ENCODE measurements at places on chromosomes 11 and 22. TPM values are rescaled to one million over a fixed set of nuclear protein-coding genes. Genes with fewer than 3 reads are reported as not detected.
A peak's percentile ranks its signal among the peaks of the same experiment; 100 is the strongest.

GRCh38 chr22:38239101-38239761 lies 33.6 kb downstream of the TMEM184B start:
- DNase-seq = no peak

DNA sequence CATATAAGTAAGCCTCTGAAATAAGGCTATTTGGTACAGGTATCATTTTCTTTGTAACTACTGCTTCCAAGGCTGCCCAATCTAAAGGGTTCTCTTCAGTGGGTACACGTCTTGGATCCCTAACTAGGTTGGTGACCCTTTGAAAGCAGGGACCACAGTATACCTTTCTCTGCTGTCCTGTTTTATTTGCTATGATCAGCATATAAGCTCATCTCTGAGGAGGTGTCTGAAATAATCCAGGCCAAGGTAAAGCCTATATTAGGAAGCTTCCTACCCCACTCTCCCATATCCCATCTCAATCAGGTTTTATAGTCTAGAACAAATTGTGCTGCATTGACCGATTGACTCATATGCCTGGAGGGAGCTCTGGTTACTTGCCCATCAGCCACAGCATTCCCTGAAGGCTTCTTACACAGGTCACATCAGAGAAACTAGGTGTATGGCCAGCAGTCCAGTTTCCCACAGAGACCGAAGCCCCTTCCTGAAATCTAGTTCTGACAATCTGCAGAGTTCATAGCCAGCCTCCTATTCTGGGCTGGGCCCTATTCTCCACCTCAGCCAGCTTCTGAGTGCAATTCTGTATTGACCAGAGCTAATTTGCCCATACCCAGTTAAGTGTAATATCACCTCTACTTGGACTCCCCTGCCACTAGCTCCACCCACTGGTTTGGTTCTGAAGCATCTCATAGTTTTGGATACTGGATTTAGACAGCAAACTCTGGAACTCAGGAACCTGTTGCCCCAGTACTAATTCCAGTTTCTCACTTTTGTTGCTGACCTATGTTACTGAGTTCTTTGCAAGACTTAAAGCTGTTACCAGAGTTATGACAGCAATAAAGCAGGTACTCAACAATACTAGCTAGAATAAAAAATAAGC lies 62.1 kb upstream of the ARHGAP20 start:
- DNase-seq = no peak

DNA sequence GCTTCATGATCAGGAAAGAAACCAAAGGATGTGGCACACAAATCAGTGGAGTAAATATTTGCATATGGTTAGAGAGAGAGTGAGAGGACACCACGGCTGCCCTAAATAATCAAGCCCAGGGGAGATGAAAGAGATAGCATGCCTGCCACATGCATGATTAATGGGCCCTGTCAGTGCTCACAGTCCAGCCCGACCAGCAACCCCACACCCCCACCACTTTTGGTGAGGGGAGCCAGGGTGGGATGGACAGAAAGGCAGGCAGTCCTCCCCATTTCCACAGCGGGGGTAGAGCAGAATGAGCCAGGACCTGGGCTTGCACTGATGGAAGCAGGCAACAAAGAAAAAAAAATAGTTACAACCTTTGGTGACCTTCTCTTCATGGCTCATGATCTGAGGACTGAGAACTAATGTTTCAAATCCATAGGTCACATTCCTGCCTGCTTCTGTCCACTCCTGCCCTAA lies 545.0 kb downstream of the ETS1 start:
- no peak for DNase-seq

- peak; percentile 69 for DNase-seq
Measured at GRCh38 chr22:24191381-24191841, 10.1 kb downstream of the SUSD2 start.

DNA sequence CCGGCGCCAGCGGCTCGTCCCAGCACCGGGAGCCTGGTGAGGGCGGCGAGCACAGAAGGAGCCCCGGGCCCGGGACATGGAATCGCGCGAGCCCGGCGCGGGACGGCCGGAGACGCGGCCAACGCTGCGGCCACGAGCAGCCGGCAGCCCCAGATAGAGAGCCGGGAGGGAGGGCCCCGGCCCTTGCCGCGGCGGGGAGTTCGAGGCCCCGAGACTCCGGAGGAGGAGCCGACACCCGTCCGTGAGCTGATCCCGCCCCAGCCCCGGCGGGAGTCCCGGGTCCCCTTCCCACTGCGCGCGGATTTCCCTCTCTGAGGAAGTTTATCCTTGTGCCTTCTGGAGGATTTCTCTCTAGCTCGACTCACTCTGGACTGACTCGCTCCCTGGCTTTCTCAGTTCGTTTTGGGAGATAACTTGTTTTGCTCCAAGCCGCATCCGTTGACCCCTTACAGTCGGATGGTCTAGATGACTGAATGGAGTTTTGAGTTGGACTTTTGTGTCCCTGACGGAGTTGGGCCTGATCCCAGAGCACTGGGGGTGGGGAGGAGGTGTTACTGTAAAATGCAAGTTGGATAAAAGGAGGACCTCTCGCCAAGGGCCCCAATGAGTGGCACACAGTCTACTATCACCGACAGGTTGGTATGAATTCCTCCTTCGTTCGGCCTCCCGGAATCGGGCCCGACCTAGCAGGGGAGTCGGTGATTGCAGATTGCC lies 585 bp downstream of the ARHGEF12 start:
- DNase-seq = peak; percentile 86

GRCh38 chr22:22087854-22088657 lies 105.5 kb upstream of the TOP3B start:
- no peak for DNase-seq

DNA sequence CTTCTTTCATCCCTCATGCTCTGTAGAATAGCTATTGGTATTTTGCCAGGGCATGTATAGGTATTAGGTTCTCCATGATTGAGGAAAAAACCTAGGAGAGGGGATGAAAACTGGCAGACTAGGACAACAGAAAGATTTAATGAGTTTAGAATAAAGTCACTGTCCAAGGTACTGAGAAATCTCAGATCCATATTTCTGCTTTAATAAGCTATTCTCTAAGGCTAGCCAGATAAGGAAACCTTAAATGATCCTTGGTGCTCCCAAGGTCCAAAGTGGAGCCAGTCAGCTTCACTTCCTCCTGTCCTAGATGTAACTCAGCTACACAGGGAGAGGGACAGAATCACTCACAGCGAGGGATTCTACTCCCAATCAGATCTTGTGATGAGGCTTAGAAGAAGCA lies 13.7 kb upstream of the CSNK2A3 start:
- no peak for DNase-seq

GRCh38 chr11:72245263-72245816 lies 1.4 kb upstream of the PHOX2A start:
- DNase-seq = peak; percentile 46

DNA sequence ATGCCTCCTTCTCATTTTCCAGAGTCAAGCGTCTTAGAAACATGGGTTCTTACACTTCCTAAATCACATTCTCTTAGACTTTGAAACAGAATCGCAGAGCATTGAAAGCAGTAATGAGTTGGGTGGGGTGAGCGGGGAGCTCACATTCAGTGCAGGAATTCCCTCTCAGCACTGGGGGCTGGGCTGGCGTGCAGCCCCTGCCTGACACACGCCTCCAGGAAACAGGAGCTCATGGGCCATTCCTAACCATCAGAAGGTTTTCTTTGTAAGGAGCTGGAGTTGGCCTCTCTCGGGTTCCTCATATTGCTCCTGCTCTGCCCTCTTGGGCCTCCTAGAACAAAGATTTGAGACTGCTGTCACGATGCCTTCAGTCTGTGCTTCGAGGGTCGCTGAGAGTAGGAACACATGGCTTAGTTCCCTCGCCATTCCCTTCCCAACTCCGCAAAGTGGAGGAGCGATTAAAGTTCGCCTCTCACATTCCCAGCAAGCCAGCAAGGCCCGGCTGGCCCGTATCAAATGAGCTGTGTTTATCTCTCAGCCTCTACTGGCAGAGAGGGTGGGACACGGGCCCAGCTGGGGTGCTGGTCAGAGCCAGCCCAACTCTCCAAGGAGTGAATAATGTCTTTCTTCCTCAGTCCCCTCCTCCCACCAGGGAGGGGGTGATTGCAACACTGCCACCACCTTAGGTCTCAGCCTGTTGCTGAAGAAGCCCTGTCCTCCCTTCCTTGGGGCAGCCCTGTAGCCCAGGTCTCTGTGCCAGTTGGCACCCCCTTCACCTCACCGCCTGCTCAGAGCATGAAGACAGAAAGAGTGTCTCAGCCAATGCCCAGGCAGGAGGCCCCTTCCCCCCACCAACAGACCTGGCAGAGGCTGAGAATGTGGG lies 10.4 kb downstream of the CHRDL2 start:
- DNase-seq = peak; percentile 63

DNA sequence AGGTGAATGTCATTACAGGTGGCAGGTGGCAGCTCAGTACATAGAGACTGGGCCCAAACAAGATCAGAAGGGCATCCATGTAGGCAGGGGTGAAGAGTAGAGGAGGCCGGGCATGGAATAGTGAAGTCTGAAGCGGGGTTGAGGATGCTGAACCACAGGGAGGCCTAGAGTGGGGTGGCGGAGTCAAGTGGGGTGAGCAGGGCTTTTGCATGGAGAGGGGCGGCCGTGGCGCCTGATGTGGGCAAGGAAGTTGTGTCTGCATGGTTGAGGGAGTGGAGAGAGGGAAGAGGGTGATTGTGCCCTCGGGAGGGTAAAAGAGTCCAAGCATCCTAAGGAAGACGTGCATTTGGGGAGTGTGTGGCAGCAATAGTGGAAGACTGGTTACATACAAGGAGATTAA lies 14.4 kb downstream of the DDB2 start:
- DNase-seq = peak; percentile 2

GRCh38 chr11:13876423-13876822 lies 86.1 kb upstream of the SPON1 start:
- no peak for DNase-seq

GRCh38 chr11:70016666-70017367 lies 61.3 kb upstream of the ANO1 start:
- peak; percentile 12 for DNase-seq

DNA sequence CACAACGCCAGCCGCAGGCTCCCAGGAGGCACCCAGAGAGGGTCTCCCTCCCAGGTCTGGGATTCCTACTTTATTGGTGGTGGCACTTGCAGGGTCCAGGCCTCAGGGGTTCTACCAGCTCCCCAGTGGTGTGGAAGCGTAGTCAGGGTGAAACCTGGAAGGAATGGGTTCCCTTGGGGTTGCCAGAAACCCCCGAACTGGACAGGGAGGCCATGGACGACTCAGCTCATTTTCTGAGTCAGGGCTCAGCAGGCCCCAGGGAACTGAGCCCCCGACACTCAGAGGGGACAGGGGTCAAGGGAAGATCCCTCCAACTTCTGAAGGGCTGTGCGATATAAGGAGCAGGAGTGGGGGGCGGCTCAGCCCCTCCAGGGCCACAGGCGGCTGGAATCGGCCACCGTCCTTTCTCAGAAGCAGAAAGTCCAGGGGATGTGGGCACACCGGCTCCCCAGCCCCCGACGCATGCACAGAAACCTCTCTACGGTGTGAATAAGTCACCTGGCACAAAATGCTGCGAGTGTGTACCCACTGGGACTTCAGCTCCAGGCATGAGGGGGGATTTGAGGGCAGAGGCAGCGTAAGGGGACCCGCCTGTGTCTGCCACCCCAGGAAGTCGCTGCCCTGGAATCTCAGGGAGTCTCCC lies 25.1 kb downstream of the MRGPRG start:
- DNase-seq = peak; percentile 57

- no peak for DNase-seq
Measured at GRCh38 chr11:14826600-14826999, 65.4 kb downstream of the CYP2R1 start.

GRCh38 chr22:41085842-41086241 lies 6.5 kb upstream of the EP300 start:
- no peak for DNase-seq

GRCh38 chr22:46077669-46078099 lies 72.6 kb upstream of the PPARA start:
- no peak for DNase-seq

- no peak for DNase-seq
Measured at GRCh38 chr22:25176175-25176574, 23.5 kb upstream of the CRYBB3 start.

DNA sequence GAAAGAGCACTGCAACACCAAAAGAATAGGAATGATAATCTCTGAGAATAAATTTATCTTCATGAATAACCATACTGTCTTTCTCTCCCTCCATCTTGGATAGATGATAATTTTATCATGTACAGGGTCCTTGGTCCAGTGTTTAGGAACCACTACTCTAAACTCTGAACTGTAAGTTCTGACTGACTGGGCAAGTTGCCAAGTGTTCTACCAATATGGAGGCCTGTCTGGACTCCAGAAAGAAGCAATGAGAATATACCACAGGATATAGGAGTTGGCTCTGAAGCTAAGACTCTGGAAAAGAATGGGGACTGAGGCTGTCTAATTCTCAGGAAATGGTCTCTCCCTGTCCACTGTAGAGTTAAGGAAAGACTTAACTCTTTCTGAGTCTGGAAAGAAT lies 1.5 kb downstream of the FHIP1B start:
- DNase-seq = no peak

DNA sequence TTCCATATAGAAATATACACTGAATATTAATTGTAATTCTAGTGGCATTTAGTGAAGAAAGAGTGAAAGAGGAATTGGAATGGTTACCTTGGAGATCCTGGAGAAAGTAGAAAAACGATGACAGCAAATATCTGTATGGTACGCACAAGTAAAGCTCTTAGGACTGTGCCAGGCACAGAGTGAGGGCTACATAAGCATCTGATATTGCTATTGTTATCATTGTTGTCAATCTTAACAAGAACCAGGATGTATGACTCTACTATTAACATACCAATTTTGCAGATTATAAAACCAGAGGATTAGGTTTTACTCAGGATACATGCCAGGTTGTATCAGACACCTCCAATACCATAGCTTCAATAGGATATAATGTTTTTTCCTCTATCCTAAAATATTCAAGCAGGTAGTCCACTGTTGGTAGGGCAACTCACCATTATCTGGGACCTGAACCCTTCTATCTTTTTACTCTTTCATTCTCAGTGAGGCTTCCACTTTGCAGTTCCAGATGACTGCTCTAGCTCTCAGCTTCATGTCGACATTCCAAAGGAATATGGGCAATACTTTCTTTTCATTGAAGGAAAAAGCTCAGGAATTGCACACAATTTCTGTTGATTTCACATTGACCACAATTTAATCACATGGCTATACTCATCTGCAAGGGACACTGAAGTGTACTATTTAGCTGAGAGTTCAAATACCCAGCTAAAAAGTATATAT lies 73.2 kb downstream of the RAB38 start:
- no peak for DNase-seq

GRCh38 chr11:76801225-76801624 lies 18.1 kb downstream of the TSKU start:
- DNase-seq = peak; percentile 68

The PRG3 gene
- total RNA-seq = not detected

The H19 gene
- 0.62 TPM for total RNA-seq

The SLC22A25 gene
- total RNA-seq = 0.18 TPM

The MYO18B gene
- total RNA-seq = 0.48 TPM

Measured in H7 (cell line).